ENCODE measurements at places on chromosomes 4 and X. TPM values are rescaled to one million over a fixed set of nuclear protein-coding genes. Genes with fewer than 3 reads are reported as not detected.

TLR10 gene
- total RNA-seq: 8.9 TPM

DNA sequence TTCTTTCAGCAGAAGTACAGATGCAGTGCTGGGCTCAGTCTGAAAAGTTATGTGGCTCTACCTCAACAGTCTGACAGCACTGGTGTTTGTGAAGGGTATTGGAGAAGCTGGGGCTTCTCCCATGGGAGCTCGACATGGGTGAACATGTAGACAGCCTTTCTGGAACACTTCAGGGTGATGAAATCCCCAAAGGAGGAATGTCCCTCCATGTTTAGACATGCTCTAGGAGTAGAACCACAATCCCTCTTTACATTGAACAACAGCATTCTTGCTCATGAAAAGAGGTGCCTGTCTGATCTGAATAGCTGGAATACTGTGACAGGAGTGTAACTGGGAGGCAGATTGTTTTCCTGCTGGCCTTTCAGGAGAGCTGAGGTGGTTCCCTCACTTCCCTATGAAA lies 53.8 kb upstream of the NAP1L2 start:
- DNase-seq: no peak

ART3 gene
- 0.61 TPM for total RNA-seq

GAGE2A gene
- not detected for total RNA-seq

GRCh38 chr4:155342142-155342541 lies 34.6 kb downstream of the MAP9 start:
- no peak for DNase-seq

DNA sequence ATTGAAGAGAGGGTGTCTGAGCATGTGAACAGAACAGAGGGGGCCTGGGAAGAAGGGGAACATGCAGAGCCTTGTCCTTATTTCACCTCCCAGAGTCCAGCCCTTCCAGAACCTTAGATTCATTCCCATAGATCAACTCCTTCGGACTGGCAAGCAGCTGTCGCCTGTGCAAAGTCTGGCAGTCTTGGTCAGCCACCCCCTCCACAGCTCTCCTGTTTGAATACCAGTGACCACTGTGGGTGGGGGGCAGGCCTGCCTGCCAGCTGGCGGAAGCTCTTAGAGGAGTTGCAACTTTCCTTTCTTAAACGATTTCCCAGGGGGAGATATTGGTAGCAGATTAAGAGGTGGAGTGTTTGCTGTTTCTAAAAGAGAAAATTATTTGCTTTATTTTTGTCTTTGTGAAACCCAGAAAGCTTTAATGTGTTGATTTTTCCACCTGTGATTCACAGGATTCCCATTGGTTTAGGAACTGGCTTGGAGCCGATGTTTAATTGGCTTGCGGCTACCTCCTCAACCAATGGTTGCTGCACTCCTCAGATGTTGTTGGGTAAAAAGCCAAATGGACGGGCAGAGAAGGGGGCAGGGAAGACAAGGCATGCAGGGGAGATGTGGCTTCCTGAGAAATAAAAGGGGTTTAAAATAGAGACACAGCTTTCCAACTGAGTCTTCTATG lies 62.2 kb upstream of the PRPS1 start:
- no peak for DNase-seq

GRCh38 chr4:26290321-26290720 lies 30.5 kb upstream of the RBPJ start:
- DNase-seq: no peak

DNA sequence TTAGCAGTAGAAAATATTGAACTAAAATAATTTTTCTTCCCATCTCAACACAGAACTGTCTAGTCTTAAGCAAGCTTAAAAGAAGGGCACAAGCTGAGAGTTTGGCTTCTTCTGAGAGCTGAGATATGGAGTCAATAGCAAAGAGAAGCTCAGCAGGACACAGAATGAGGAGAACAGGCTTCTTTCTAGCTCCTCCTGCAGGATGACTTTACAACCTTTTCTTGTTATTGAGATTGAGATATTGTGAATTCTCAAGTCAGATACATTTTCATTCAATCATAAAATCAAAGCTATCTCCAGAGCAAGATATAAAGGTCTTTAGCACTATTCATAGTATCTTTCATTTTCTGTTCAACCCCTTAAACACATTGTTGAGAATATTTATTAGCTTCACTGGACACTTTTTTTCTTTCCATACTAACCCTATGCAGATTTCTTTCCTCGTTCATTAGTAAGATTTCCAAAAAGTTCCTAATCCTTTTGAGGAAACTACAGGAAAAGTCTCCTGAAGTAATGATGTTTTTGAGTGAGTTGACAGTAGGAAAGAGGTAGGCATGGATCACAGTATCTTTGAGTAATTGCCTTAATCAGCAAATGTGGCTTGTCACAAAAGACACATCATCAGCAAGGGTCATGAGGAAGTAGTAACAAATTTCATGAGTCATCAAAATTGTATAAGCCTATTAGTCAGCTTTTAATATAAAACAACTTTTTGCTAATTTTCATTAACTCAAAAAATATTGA lies 17.8 kb upstream of the CXCL3 start:
- DNase-seq: no peak

SLC25A53 gene
- 6.1 TPM for total RNA-seq

BTC gene
- 0.42 TPM for total RNA-seq
